ENCODE measurements at places on chromosomes 3 and 15. TPM values are rescaled to one million over a fixed set of nuclear protein-coding genes. Genes with fewer than 3 reads are reported as not detected.

GRCh38 chr3:119570229-119570628 is 9.1 kb upstream of the ADPRH start:
- no peak for DNase-seq

- no peak for DNase-seq
Observed at GRCh38 chr3:25781145-25781757, 2.0 kb downstream of the NGLY1 start.

GRCh38 chr15:50116477-50116876 is 2.6 kb downstream of the ATP8B4 start:
- peak; percentile 69 for DNase-seq

- DNase-seq, result peak; percentile 96
Observed at GRCh38 chr3:29335438-29335837, 54.6 kb downstream of the RBMS3 start.

DNA sequence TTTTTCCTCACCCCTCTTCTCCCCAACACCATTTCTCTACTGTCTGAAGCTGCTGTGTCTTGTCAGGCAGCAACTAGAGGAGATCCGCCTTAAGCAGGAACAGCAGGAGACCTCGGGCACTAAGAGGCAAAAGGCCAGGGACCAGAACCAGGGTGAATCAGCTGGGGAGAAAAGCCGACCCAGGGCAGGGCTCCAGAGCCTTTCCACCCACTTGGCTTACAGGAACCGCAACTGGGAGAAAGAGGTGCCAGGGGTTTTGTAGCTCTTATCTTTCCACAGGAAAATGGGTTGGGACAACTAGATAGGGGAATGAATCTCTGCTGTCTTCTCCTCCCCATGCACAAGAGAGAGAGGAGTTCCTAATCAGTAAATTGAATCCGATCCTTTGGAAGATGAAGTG is 3.0 kb upstream of the NGRN start:
- peak; percentile 24 for DNase-seq

Gene TMEM212
- total RNA-seq, result not detected

Gene FAM98B
- total RNA-seq, result 3.5 TPM

Gene RNU6-1
- total RNA-seq, result not detected
